Eye (tissue), 1 donor: ENCODE measurements at places on chromosomes 12 and 14.

GRCh38 chr14:90573385-90574105, 176.7 kb downstream of the CALM1 start:
- no peak for DNase-seq

DNA sequence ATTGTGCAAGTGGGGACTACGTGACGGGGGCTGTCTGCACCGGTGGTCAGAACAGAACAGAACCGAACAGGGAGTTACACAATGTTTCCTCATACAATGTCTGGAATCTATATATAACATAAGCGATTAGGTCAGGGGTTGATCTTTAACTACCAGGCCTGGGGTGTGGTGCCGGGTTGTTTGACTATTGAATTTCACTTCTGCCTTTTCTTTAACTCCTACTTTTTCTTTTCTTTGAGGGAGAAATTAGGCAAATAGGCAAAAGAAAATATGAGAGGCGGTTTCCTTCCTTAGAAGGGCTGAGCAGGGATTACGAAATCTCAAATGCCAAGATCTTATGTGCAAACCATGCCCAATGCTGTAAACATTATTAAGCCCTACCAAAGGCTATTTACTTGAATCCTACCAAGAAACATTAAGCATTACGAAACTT, 140.3 kb downstream of the SLC38A6 start:
- DNase-seq = no peak

DNA sequence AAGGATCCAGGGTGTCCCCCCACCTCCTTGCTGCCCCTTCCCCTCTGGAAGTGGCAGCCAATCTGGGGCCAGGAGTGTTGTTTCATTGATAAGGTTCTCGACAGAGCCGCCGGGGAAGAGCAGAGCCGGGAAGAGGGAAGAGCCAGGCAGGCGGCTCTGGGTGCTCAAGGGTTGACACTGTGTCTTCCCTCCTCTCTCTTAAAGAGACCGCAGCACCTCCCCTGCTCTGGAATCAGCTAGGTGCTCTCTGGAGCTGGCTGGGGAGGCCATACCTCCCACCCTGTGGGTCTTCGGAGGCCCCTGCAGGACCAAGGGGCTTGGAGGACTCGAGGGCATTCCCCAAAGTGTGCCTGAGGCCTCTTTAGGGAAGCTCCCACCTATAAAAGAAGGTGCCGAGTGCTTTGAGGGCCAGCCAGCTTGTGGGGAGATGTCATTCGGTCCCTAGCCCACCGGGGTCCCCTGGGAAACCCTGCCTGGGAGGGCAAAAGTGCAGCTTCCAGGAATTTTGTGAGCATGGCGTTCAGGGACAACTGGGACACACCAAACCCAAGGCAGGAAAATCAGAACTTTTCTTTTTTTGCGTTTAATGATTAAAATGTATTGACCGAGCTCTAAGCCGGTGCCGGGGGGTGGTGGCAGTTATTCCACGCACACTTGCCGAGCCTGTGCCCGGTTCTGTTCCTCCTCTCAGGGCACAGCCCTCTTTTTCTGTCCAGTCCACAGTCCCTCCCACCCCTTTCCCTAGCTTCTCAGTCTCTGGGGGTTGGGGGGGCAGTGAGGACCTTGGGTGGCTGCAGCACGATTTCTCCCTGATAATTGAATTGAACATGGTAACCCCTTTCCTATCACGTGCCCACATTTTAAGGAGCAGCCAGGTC, 3.0 kb downstream of the SETD1B start:
- peak; percentile 23 for DNase-seq

DNA sequence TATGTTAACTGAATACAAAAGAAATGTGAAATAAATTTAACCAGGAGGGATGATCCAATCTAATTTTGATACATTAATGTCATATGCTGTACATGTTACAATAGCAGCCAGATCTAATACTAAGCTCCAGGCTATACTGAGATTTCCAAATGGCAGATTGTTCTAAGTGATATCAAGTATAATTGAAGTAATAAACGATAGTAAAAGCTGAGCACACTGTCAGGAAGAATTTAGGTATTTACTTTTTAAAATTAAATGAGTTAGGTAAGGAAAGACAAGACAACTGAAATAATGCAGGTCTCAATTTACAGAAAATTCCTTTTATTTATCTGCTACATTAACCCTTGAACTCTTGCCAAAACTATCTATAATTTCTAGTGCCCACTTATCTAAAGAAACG, 39.9 kb downstream of the INSM2 start:
- no peak for DNase-seq

DNA sequence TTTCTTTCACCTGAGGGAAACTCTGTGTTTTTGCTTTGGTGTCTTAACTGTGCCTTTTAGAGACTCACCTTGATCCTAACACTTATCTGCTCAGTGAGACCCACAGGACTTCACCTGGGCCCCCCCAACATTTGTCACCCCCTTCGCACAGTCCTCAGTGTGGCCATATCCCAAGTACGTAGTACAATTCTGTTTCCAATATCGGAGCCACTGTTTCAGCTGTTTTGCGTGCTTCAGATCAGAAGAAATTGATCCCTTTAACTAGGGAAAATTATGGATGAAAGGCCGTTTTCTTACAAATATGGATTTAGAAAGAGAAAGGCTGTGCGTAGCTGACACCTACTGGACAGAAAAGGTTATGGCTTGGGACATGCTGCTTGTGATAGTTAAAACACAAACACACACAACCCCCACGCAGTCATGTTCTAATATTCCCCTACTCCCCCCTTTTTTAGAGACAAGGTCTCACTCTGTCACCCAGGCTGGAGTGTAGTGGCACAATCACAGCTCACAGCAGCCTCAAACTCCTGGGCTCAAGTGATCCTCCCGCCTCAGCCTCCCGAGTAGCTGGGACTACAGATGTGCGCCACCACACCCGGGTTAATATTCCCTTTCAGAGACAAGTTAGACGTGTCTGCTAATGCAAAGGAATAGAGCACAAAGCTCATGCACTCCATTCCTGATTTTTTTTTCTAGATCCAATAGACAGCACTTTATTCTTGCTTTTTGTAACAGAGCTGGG, 3.6 kb upstream of the SLC7A8 start:
- peak; percentile 87 for DNase-seq

- DNase-seq = peak; percentile 93
These were observed 87.6 kb upstream of the HIF1A start for GRCh38 chr14:61607570-61608244.

DNA sequence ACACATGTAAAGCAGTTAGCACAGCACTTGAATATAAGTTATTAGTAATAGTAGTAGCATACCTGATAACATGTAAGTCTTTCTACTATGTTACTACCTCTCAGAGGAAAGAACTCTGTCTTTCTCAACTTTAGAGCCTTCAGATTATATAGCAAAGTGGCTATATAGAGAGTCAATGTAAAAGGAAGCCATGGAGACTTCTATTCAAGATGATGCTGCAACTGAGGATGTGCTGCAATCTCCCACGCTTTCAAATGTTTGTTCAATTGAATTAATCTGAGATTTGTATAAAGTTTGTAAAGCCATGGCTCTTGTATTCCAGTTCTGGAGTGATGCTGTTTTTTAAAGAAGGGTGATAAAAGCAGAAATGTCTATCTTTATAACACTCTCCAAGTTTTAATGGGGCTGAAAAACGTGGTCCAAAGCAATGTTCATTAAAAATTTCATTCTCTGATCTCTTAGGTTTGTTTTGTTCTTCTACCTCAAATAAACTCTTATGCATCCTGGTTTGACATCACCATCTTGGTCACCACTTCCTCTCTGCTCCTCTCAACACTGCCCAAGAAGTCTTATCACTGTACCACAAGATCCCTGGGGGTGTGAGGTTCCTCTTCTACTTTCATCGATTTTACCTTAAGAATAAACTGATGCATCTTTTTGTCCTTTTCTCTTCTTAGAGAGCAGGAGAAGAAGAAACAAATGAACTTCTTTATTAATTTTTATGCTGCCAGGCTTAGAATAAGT, 40.6 kb downstream of the C12orf42 start:
- no peak for DNase-seq

DNA sequence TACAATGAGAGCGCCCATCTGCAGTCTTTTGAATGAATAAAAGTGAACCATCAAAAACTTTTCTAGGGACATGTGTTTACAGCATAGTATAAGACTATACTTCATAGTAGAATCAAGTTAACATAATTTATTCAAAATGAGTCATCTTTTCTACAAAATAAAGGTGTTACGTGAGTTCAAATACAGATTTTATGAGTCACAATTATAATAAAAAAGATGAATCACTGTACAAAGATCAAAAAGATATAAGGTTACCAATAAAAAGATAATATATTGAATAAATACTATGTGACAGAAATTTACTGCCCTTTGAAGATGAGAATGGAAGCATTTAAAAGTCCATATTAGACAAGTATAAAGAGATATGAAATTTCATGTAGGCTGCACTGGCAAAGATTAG, 2.8 kb downstream of the MBIP start:
- DNase-seq = no peak

DNA sequence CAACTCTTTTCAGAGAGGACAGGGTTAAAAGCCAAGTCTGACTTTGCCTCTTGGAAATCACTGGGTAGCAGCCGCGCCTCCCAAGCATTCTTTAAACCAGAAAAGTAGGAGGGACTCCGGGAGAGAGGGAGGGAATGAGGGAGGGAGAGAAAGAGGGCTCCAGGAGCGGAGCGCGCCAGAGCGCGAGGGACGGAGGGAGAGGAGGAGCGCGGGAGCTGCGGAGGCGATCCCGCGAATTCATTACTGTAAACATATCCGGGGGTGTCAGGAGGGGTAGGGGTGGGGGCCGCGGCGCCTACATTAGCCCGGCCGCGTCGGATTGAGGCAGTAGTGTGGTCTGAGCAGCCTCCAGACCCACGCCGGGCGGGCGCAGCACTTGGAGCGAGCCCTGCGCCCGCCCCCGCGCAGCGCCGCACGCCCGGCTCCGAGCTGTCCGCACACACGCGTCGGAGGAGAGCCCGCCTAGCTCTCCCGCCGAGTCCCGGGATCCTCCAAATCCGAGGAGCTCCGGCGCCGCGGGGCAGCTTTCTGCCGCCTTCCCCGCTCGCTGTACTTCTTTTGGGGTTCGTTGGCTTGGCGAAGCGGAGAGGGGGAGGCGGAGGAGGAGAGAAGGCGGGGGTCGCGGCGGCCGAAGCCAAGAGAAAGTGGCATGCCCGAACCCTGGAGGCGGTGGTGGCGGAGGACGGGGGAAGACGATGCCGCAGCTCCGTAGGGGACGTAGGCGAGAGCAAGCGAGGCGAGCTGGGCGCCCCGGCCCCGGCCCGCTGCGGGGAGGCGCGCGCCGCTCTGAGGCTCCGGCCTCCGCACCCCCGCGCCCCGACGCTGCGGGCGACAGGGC, 3.3 kb downstream of the FLRT2 start:
- peak; percentile 95 for DNase-seq

DNA sequence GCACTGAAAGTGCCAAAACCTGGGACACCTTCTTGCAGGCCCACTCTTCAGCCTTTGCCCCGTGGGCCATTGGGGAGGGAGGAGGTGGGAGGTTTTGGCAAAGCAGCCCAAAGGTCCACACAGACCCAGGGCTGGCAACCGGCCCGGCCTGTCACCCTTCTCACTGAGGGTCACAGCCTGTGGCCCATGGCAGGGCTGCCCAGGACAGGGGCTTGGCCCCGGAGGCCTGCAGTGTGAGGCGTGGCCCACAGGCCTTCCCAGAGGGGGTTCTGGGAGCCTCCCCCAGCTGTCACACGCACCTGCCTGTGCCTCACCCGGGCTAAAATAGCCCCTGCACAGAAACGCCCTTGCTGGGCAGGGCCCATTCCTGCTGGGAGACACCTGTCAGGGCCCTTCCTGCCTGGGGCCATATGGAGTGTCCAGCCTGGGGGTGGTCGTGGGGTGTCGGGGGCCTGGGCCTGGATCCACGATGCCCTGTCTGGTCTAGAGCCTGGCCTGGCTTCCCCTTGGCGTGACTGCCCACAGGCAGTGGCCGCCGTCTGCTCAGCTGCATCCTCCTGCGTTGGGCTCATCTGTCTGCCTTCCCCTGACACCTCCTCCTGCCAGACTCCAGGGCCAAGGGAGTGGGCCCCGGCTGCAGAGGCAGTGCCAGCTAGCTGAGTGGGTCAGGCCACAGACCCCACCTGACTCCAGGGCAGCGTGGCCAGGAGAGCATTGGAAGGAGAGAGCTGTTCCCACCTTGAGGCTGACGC, 19.2 kb downstream of the PACS2 start:
- no peak for DNase-seq

GRCh38 chr12:14769466-14769968, 33.8 kb downstream of the WBP11 start:
- DNase-seq = no peak

GRCh38 chr12:120532701-120533238, 1.4 kb upstream of the RNF10 start:
- DNase-seq = no peak

GRCh38 chr12:113610698-113611097, 139.0 kb upstream of the LHX5 start:
- peak; percentile 5 for DNase-seq

DNA sequence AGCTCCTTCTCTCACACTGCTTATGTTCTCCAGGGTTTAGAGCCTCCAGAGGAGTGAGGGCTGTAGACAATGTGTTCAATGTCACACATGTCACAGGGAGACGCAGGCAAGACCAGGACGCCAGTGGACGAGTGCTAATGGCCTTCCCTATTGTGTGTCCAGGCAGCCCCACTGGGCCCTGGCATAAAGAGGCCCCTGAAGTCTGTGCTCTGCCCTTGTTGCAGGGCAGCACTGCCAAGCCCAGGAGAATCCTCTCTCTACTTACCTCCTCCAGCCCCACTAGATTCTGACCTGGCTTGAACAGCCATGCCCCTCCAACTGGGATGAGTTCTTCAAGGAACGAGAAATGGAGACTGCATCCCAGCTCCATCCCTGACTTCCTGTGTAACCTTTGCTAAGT, 24.8 kb upstream of the TMEM106C start:
- no peak for DNase-seq

DNA sequence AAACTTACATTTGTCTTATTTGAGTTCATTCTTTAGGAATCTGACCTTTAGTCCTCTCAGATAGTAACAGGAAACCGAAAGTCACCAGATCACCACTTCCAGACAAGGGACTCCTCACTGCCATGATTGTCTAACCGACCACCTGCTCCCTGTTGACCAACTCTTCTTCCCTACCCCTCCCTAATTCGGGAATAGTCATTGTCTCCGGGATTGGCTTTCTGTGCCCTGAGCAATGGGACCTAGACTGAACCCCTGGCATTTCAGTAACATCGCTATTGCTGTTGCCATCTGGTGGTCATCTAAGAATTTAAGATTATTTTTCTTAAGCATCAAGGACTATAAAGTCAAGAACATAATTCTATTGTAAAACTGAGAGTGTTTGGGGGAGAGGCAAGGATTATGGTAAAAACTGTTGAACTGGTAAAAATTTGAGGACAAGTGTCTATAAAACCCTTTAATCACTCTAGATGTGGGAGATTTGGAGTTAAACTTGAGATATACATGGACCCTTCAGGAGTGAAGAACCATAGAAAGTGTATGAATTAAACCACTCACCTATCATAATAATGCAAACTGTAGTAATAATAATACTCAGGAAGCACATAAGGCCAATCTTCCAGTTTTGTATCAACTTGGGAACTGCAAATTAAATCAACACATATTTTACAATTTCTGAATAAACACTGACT, 6.3 kb downstream of the CLEC2A start:
- peak; percentile 54 for DNase-seq

GRCh38 chr12:52585946-52586345, 12.3 kb upstream of the KRT74 start:
- no peak for DNase-seq

- peak; percentile 75 for DNase-seq
These were observed 411.0 kb upstream of the OR4E1 start for GRCh38 chr14:22084393-22085281.
